ENCODE measurements at places on chromosomes 2 and 18. TPM values are rescaled to one million over a fixed set of nuclear protein-coding genes. Genes with fewer than 3 reads are reported as not detected.

The CCDC68 gene
- not detected for total RNA-seq

The ITPRIPL1 gene
- total RNA-seq = 17.2 TPM

GRCh38 chr2:35887146-35887545 is 468.4 kb upstream of the CRIM1 start:
- DNase-seq = no peak

DNA sequence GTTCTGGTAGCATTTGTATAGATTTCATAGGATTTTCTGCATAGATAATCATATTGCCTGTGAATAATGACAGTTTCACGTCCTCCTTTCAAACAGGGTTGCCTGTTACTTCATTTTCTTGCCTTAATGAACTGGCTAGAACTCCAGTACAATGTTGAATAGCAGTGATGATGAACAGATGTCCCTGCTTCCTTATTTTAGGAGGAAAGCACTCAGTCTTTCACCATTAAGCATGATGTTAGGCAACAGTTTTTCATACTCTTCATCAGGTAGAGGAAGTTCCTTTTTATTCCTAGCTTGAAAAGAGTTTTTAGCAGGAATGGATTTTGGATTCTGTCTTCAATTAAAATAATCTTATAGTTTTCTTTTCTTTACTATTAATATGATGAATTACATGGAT is 39.7 kb downstream of the C2orf76 start:
- DNase-seq = no peak

The RAB6C gene
- total RNA-seq = under 0.01 TPM

- DNase-seq = peak; percentile 83
Observed at GRCh38 chr2:69946351-69947324, 14.8 kb downstream of the ASPRV1 start.

The SDC1 gene
- total RNA-seq = 0.27 TPM

GRCh38 chr2:152715854-152716428 is 1.3 kb downstream of the PRPF40A start:
- DNase-seq = peak; percentile 50

The SIX2 gene
- total RNA-seq = not detected

The EHBP1 gene
- total RNA-seq = 14.5 TPM

The HMSD gene
- not detected for total RNA-seq

The SLC11A1 gene
- 3.8 TPM for total RNA-seq

GRCh38 chr18:23302851-23303527 is 150.1 kb upstream of the RIOK3 start:
- DNase-seq = no peak

The MSTN gene
- not detected for total RNA-seq

GRCh38 chr18:12308386-12309100 is 502 bp downstream of the TUBB6 start:
- DNase-seq = no peak

DNA sequence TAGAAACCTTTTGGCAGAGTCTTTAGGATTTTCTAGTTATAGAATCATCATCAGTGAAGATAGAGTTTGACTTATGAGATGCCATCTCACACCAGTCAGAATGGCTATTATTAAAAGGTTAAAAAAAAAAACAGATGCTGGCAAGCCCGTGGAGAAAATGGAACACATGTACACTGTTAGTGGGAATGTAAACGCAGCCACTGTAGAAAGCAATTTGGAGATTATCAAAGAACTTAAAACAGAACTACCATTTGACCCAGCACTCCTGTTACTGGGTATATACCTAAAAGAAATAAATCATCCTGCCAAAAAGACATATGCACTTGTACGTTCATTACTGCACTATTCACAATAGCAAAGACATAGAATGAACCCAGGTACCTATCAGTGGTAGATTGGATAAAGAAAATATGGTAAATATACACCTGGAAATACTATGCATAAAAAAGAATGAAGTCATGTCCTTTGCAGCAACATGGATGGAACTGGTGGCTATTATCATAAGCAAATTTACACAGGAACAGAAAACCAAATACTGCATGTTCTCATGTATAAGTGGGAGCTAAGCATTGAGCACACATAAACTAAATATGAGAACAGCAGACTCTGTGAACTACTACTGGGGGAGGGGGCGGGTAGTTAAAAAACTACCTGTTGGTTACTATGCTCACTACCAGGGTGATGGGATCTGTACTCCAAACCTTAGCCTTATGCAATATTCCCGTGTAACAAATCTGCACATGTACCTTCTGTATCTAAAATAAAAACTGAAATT is 279.0 kb downstream of the KIAA1328 start:
- DNase-seq = no peak

- no peak for DNase-seq
Observed at GRCh38 chr2:40177366-40177765, 274.5 kb downstream of the SLC8A1 start.

DNA sequence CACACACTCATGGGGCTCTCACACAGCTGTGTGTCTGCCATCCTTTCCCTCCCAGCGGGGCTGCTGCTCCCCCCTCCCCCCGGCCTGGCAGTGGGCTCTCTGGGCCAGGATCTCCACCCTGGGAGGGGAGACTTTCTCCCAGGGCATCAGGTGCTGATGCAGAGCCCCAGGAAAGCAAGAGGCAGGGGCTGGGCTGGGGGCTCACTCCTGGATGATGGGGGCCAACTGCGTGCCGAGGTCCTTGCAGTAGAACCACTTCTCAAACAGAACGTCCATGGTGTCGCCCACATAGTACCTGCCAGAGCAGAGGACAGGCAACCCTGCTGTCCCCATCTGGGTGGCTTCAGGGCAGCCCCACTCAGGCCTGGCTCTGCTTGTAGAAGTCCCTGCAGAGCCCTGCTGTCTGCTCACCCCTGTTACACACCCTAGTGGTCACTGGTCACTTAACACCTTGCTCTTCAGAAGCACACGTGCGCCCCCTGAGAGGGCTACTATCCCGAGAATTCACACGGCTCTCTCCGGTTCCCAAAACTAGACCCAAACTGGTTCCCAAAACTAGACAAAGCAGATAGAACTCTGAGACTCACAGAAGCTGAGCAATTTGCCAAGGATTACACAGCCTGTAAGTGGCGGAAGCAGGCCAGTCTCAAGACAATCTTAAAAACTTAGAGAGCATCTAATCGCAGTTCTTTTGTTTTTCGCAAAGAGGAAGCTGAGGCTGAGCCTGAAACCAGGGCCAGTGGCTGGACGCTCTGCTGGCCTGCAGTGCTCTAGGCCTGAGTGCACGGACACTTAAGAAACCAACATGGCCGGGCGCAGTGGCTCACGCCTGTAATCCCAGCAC is 6.6 kb upstream of the OXER1 start:
- peak; percentile 49 for DNase-seq

The RAD51AP2 gene
- not detected for total RNA-seq

GRCh38 chr2:204260162-204260877 is 285.0 kb upstream of the PARD3B start:
- DNase-seq = peak; percentile 16

- no peak for DNase-seq
Observed at GRCh38 chr18:25365242-25365641, 13.3 kb upstream of the ZNF521 start.

- no peak for DNase-seq
Observed at GRCh38 chr18:1797235-1797634, 774.1 kb downstream of the METTL4 start.

GRCh38 chr2:143686585-143687164 is 557.5 kb downstream of the ARHGAP15 start:
- peak; percentile 22 for DNase-seq

GRCh38 chr18:55934821-55935220 is 346.8 kb upstream of the TCF4 start:
- no peak for DNase-seq

GRCh38 chr18:78899241-78899640 is 80.4 kb upstream of the SALL3 start:
- DNase-seq = no peak
